ENCODE measurements at places on chromosomes 16 and 17.

GRCh38 chr17:49545007-49545660 lies 30.5 kb upstream of the NXPH3 start:
- DNase-seq = no peak

- peak; percentile 47 for DNase-seq
Observed at GRCh38 chr17:78669256-78669974, 92.2 kb upstream of the DNAH17 start.

DNA sequence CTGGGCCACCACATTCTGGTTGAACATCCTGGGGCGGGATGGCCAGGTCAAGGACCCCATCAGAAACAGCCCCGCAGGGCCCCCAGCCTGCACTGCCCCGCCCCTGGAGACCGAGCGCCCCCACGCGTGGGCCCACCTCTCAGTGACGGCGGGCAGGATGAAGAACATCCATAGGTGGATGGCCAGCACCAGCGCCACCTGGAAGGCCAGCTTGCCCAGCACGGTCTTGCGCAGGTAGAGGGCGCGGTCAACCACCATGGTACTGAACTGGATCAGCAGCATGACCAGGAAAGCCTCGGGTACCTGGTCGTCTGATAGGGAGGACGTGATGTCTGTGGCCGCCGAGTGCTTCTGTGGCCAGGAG lies 13.6 kb downstream of the CTU2 start:
- DNase-seq = no peak

DNA sequence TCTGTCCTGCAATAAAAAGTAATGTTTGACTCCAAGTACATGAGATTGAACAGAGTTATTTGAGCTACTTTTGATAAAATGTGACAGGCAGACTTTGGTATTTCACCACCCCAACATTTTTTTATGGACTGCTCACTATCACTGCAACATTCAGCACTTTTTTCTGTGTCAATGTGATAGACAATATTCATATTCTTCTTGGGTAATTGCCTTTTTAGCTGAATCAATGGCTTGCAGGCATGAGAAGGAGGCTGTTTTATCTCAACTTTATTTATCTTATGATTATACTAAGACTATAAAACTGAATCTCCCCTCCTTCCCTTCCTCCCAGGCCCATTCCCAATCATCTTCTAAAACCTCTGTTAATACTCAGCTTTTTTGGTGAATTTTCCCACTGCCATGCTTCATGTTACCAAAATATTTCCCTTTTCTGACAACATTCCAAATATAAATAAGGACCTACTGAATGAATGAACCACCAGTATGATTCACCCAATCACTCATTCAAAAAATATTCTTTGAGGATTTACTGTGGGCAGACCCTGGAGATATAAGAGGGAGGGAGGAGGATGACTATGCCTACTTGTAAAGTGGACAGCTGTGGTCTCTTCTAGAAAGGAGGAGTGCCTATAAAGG lies 67.6 kb downstream of the CDH13 start:
- no peak for DNase-seq

DNA sequence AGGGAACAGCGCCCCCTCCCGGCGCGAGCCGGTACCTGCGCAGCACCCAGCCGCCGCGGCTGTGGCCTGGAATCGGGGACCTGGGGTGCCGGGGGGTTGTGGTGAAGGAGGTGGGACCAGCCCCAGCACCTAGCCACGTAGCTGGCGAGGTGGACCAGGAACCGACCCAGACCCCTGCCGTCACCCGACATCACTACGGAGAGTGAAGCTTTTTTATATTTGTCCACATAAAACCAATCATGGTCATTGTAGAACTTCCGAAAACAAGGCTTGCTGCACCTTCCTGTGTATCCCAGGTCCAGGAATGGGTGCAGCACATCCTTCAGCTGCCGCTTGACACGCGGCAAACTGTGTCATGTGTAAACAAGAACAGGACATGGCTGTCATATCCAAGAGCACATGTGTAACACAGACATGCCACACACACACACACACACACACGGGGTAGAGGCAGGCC lies 1.3 kb downstream of the HBQ1 start:
- DNase-seq = no peak

DNA sequence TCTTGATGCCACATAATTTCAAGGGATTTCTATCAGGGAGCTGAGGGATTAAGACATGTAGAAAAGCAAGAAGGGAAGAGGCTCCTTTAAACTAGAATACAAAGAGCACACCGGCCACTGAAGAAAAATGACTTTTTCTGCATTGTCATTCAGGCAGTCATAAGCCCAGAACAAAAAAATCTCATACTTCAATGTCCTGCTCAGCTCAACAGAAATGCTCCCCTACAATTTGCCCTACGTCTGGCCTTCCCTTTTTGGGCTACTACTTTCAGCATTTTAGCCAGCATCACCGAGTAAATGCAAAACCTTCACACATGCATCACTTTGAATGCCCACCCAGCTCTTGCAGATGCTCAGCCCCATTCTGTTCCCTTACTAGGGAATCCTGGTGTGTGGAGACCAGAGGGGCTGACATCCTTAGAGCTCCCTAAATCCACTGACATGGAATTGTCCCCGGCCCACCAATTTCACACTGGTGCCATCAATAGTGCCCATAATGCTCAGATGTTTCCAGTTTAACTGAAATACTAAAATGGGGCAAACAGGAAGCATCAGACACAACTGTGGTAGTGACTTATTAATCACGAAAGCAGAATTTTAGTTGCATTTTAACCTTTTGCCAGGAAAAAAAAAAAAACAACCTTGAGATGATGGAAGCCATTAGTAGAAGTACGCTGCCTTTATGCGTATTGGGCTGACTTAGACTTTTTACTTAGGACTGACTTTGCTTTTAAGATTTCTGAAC lies 2.7 kb downstream of the MAP3K14 start:
- DNase-seq = no peak

DNA sequence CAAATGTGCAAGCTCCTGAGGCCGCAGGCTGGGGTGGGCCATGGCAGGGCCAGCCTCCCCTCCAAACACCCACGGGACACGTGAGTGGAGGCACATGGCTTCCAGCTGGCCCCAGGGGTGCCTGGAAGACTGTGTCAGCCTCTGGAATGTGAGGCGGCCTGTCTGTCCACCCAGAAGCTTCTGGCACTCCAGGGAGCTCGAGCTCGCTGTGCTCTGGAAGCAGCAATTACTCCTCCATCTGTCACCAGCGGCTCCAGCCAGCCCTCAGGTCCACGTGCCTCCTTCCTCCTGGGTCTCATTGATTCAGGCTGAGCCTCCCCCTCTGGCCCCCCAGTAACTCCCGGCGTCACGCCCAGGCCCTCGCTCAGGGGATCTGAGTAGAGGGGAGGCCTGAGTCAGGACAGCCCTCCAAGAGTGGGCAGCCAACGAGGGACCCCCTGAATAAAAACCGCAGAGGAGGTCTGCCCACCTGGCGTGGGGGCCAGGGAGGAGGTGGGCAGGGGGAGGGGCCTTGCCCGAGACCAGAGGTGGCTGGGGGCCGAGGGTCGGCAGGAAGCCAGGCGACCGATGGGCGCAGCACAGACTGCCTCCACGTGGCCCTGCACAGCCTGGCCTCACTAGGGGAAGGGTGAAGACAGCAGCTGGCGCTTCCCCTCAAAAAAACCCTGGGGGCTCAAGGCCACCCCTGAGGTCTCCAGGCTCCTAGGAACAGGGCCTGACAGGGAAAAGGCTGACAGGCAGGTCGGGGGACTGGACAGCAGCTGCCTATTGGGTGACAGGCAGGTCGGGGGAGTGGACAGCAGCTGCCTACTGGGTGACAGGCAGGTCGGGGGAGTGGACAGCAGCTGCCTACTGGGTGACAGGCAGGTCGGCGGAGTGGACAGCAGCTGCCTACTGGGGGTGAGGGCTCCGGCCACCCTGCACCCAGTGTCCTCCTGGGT lies 11.9 kb downstream of the PIEZO1 start:
- DNase-seq = no peak

DNA sequence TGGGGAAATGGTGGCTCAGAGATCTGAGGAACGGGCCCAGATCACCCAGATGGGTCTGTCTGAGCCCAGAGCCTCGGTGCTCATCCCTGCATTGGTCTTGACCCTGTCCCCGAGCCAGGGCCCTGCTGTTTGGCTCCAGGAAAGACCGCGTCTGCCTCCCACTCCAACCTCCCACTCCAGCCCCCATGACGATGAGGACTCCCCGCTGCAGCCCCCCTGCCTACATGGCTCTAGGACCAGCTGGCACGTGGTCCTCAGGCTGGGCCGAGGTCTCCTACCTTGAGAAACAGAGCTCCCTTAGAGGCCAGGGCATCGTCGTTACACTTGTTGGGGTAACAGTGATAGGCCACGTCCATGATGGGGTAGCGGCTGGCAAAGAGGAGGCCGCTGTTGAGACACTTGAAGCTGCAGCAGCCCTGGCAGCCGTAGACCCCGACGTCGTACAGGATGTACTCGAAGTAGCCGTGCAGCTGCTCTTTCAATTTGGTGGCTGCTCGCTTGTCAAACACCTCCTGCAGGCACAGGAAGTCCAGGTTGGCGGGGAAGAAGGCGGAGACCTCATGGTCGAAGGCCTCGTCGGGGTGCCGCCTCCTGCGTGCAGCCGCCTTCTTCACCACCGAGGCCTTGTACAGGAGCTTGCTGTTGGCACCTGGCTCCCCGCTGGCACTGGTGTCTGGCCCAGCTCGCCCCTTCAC lies 59.9 kb downstream of the PRMT7 start:
- no peak for DNase-seq

DNA sequence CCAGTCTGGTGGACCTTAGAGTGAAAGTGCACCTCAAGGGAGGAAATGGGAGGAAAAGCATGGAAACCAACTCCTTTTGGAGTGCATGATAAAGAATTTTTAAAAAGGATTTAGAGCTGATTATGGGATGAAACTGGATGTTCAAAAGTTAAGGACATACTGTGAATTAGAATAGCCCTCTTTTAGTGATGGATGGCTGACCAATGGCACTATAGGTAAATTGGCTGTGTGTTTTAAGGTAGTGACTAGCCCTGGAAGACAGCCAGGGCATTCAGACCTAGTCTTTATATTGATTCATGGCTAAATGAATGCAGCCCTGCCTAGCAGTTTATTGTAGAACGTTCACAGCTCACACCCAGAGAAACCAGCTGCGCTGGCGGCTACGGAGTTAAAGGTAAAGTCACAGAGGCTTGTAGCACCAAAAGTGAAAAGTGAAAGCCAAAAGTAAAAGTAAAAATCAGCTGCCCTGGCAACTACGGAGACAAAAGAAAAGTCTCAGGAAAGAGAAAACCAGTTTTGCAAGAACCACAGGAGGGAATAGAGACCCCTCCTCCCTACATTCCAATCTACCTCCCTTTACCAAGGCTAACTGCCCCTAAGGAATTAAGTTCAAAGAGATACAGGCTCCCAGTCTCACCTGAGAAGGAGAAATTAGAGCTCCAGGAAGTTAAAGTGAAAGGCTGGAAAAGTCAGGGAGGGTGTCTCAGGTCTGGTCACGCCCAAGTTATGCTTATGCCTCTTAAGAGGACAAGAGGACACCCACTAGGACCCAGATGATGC lies 21.8 kb downstream of the ACSM1 start:
- DNase-seq = no peak

GRCh38 chr16:54724346-54724925 lies 206.2 kb upstream of the IRX5 start:
- DNase-seq = no peak

- DNase-seq = no peak
Observed at GRCh38 chr17:81927653-81928543, at the start of gene MAFG. Gene MAFG, minus strand, starts transcription at chr17:81927735. Its CDS starts 4,550 bp downstream, at chr17:81923185.

- no peak for DNase-seq
Observed at GRCh38 chr17:1324201-1324771, 44.8 kb downstream of the TRARG1 start.

GRCh38 chr16:82750068-82750467 lies 123.3 kb downstream of the CDH13 start:
- no peak for DNase-seq

- no peak for DNase-seq
Observed at GRCh38 chr16:76941113-76941512, 249.9 kb upstream of the MON1B start.

DNA sequence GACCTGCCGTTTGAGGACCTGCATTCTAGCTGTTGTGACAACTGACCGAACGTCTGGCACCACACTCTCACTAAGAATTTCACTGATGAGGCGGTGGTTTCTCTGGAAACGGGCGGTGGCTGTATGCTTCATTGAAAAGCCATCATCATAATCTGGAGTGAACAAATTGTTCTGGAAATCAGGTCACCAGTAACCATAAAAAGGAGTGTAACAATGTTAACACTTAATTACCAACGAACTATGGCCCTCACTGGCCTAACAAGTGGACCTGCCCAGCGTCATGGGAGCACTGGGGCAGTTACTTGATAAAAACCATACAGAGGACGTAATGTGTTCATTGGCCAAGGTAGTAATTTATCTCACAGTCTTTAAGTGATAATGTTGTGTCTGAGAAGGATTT lies 15.4 kb downstream of the SMARCE1 start:
- DNase-seq = no peak

DNA sequence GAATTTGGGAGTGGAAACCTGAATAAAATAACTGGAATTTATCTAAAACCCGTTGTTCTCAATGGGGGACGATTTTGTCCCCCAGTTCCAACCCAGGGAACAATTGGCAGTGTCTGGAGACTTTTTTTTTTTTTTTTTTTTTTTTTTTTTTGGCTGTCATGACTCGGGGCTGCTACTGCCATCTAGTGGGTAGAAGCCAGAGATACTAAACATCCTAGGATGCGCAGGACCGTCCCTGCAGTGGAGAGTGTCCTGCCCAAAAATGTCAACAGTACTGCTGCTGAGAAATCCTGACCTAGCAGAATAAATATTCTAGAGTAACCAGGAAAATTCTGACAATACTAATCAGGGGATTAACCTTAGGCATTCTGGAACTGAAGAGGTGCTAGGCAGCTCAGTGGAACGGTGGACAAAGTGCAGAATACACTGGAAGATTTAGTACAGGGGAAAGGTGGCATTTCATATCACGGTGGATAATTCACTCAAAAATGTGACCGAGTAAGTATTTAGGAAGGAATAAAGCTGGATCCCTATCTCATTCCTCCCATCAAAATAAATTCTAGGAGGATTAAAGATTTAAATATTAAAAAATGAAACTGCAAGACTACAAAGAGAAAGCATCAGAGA lies 107.6 kb downstream of the SPECC1 start:
- no peak for DNase-seq

DNA sequence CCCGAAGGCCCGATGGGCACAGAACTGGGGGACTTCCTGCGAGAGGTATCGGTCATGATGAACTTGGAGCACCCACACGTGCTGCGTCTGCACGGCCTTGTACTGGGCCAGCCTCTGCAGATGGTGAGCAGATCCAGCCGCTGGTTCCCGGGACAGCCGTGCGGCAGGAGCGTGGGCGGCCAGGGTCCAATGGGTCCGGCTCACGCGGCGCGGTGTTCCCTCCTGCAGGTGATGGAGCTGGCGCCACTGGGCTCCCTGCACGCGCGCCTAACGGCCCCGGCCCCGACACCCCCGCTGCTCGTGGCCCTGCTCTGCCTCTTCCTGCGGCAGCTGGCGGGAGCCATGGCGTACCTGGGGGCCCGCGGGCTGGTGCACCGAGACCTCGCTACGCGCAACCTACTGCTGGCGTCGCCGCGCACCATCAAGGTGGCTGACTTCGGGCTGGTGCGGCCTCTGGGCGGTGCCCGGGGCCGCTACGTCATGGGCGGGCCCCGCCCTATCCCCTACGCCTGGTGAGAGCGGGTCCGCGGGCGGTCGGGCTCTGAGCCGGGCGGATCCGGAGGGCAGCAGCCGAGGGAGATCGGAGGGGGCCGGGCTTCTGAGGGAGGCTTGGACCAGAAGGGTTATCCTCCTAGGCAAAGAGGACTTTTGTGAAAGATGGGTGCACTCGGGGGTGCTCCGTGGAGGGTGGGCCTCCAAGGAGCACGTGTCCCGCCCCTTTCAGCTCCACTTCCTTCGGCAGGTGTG lies 3.0 kb downstream of the TNK1 start:
- DNase-seq = no peak

- no peak for DNase-seq
Observed at GRCh38 chr17:8806926-8807550, 7.9 kb upstream of the MFSD6L start.
